ENCODE measurements at places on chromosomes 2 and 18. TPM values are rescaled to one million over a fixed set of nuclear protein-coding genes. Genes with fewer than 3 reads are reported as not detected.
A peak's percentile ranks its signal among the peaks of the same experiment; 100 is the strongest.

Gene FZD7
- 10.0 TPM for total RNA-seq

DNA sequence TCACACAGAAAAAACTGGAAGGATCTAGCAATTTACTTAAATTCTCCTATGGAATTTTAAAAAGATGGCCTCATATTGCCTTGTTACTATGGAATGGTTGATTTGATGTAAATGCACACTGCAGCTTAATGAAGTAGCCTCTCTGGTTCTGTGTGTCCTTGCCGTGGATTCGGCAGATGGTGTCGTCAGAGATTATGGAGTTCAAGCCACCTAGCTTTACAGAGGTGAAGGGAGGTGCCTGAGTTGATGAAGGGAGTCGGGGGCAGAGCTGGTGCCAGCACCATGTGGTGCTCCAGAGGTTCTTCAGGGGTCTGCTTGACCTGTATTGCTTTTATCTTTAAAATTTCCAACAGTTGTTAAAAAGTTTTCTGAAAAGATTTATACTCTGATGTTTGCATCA, 48.8 kb downstream of the ASAP2 start:
- no peak for DNase-seq

DNA sequence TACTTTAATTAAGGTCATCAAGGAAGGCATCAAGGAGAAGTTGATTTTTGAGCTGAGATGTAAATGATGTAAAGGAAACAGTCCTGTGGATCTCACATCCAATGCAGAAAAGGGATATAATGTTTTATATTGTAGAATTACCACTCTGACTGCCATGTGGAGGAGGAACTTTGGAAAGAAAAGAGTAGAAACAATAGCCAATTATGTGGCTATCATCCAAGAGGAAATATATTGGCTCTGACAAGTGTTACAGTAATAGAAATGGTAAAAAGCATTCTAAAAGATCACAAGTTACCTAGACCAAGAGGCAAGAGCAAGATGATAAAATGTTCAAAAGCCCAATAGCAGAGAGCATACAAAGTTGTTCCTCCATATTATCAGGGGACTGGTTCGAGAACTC, 26.8 kb downstream of the BARD1 start:
- no peak for DNase-seq

DNA sequence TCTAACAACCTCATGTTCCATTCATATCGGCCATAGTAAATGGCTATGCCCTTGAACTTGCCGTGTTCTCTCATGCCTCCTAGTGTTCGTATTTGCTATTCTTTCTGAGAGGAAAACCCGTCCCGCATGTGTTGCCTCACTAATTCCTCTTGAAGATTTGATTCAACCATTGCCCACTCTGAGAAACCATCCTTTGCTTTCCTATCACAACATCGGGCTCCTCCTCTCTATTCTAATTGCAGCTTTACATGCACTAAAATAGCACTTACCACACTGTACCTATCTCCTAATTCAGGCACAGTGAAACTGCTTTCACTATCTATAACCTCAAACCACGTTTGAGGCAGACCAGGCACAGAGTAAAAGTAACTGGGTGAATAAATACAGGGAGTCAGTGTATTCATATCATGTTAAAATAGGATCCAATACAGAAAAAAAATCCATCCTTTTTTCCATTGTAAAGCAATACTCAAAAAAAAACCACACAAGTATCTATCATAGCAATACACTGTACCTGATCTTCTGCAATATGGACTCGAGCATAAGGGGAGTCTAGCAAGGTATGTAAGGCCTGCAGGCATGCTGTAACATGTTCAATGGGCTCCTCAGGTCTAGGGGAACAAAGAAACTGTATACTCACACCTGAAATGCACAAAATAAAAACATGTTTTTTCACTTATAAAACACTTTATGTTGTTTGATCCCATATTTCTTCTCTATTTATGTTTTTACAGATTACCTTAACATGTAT, 39.0 kb upstream of the STRN start:
- DNase-seq = peak; percentile 13

Gene SP110
- 3.0 TPM for total RNA-seq

Gene LRRC30
- not detected for total RNA-seq

Gene OBSL1
- total RNA-seq = 67.8 TPM

Gene MYCN
- total RNA-seq = 190 TPM

Gene PNPT1
- 67.9 TPM for total RNA-seq

- DNase-seq = no peak
These were observed 23.3 kb upstream of the NFE2L2 start for GRCh38 chr2:177287814-177288213.

- DNase-seq = no peak
These were observed 315.9 kb upstream of the UBE2E3 start for GRCh38 chr2:180664507-180664906.

GRCh38 chr2:105396254-105397024, 2.4 kb downstream of the FHL2 start:
- DNase-seq = peak; percentile 32

Gene LYPD6B
- not detected for total RNA-seq

Gene NT5DC4
- not detected for total RNA-seq

GRCh38 chr2:53877112-53877511, 17.3 kb upstream of the GPR75 start:
- DNase-seq = no peak
